Activated B cell treated with CpG ODN at 0.5 μM for 24 hours (primary cell): ENCODE measurements at places on chromosomes 7 and 10. TPM values are rescaled to one million over a fixed set of nuclear protein-coding genes. Genes with fewer than 3 reads are reported as not detected.

Gene VIPR2
- not detected in 2 replicates for total RNA-seq

Gene CACNA2D1
- not detected in 2 replicates for total RNA-seq

Gene HOXA4
- 0.17 and 0.40 TPM in 2 replicates for total RNA-seq

Gene DNA2
- 6.6 and 8.1 TPM in 2 replicates for total RNA-seq

Gene FGF8
- total RNA-seq, result not detected in 2 replicates

Gene FEZF1
- not detected in 2 replicates for total RNA-seq

Gene ATRNL1
- 1.0 and 1.2 TPM in 2 replicates for total RNA-seq

Gene TFEC
- 35.0 and 39.7 TPM in 2 replicates for total RNA-seq

Gene ZNF804B
- not detected in 2 replicates for total RNA-seq

Gene DRGX
- total RNA-seq, result not detected in 2 replicates

Gene HOGA1
- not detected in 2 replicates for total RNA-seq

- no peak for DNase-seq
Observed at GRCh38 chr10:88440541-88440940, 142.6 kb downstream of the RNLS start.

DNA sequence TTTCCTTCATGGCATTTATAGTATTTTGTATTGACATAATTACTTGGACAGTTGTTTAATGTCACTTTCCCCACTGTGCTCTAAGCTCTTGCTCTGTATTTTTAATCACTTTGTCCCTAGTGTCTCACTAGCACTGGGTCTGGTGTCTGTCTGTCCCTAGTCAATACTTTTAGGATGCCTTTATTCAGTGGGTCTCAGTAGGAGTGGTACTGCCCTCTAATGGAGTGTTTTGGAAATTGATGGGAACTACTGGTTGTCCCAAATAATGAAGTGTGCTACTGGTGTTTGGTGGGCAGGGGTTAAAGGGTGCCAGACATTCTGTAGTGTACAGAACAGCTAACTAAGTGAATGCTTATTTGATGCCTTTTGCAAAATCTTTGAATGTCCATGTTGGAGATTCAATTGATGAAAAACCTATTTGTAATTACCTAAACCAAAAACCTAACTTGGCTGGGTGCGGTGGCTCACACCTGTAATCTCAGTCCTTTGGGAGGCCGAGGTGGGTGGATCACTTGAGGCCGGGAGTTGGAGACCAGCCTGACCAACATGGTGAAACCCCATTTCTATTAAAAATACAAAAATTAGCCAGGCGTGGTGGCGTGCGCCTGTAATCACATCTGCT is 33.3 kb downstream of the CDK14 start:
- no peak for DNase-seq

- no peak for DNase-seq
Observed at GRCh38 chr7:27409311-27409710, 166.7 kb downstream of the EVX1 start.

- DNase-seq, result no peak
Observed at GRCh38 chr10:77383861-77384553, 253.6 kb downstream of the KCNMA1 start.

GRCh38 chr10:121183707-121184106 is 332.5 kb downstream of the WDR11 start:
- no peak for DNase-seq

- DNase-seq, result no peak
Observed at GRCh38 chr10:34682580-34682979, 132.5 kb downstream of the PARD3 start.

DNA sequence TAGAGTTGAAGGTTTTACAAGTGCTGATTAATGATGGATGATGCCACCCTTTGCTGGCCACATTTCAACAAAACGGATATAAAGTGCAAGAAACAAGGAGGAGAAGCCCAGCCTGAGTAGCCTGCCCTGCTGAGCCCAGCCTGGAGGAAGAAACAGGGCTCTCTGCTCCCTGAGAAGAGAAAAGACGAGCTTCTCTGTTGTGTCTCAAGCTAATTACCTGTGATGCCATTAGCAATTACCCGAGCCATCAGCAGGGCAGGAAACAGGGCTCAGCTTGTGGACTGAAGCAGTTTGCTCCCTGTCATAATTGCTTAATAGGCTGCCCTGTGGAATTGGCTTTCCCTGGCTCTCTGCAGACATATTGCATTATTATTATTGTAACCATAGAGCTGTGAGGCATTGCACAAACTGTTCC is 709.3 kb upstream of the AUTS2 start:
- no peak for DNase-seq

DNA sequence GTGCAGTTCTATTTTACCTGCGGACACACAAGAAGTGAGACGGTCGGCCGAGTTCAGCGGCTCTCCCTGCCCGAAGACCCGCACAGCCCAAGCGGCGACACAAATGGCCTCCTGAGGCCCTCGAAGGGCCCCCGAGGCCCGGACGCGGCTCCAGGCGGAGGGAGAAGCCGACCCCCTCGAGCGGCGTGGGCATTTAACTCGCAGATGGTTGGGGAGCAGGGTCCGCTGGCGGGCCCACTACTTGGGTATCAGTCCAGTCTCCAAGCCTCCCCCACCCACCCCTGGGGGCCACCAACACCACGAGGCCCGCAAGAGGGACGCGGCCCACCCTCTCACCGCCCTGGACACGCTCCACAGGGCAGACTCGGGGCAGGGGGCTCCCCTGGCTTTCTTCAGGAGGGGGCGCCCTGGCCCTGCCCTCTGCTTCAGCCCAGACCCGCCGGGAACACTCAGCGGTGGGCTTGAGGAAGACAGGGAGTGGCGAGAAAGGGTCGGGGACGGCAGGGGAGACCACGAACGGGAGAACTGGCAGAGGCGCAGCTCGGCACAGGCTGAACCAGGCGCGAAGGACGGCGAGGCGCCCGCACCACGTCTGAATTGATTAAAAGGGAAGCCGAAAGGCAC is 1.7 kb downstream of the IGF2BP3 start:
- no peak for DNase-seq

- no peak for DNase-seq
Observed at GRCh38 chr7:2118630-2119190, 114.0 kb downstream of the MAD1L1 start.

- DNase-seq, result no peak
Observed at GRCh38 chr7:128056901-128057300, 25.7 kb upstream of the LRRC4 start.

DNA sequence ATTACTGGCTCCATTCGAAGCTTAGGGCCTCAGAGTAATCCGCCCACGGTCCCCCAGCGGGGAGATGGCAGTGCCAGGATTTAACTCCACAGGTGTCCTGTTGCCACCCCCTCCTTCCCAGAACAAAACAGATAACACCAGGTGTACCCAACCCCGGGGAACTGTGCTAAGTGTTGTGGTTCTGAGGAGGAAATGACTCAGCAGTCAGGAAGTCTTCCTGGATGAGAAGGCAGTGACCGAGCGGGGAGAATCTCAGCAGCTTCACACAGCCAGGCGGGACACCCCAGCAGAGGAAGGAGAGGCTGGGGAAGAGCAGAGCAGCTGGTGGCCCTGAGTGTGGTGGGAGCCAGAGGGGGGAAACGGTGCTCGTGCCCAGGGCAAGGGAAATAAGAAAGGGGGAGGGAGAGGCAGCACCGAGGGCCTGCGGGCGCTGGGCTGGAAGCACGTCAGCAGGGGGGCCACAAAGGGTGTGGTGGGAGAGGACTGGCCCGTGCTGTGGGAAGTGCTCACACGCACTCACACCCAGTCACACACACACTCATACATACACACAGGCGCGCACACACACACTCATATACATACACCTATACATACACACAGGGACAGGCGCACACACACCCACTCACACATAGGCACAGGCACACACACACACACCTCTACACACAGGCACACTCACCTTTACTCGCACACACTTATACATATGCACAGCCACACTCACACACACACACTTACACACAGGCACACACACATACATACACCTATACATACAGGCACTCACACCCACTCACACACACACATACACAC is 59.8 kb upstream of the CHST15 start:
- peak; percentile 28 for DNase-seq

DNA sequence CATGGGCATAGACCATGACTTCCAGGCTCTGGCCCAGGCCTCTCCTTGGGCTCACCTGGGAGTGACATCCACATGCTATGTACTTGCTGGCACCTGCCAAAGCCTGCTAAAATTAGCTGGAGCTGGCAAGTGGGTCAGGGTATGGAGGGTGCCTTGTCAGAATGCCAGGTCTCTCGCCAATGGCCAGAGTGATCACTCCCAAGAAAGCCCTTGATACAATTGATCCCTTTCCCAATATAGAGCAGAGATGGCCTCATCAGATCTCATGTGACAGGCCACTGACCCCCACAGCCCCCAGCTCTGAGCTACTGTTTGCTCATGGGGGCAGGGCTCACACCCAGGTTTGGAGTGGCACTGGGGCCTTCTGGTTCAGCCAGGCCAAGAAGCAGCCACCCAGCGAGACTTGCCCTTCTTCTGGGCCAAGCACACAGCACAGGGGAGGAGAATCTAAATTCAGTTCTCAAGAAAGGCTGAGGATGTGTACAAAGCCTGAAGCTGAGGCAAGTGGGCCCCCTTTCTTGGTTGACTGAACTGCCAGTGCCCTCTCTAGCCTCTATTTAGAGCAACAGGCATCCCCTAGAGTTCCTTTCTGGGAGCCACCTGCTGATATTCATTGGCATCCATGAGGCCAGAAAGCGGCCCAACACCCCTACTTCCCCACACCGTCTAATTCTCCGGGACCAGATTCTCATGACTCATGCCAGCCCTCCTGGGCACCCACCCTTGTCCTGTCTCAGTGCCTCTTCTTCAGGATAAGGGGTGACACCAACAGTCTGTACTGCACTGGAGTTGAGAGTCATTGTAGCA is 18.9 kb upstream of the MYL7 start:
- no peak for DNase-seq

- DNase-seq, result no peak
Observed at GRCh38 chr7:115825456-115826115, 205.0 kb downstream of the TFEC start.

DNA sequence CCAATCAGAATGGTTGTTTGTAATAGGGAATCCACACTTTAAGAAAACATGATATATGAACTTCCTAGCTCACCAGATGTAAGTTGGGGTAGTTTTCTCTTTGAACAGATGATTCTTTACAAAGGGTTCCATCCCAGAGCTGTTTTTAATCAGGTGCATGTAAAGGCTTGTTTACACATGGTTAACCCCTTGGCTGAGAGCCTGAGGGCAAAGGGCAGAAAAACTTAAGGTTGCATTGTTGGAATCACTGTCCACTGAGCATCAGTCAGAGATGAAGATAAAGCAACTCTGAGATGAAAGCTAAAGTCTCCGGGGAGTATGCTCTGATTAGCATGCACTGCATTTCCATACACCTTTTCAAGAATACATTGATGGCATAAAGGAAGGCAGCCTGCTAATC is 518.2 kb downstream of the SORCS3 start:
- no peak for DNase-seq
